ENCODE measurements at places on chromosomes 7 and 10.

DNA sequence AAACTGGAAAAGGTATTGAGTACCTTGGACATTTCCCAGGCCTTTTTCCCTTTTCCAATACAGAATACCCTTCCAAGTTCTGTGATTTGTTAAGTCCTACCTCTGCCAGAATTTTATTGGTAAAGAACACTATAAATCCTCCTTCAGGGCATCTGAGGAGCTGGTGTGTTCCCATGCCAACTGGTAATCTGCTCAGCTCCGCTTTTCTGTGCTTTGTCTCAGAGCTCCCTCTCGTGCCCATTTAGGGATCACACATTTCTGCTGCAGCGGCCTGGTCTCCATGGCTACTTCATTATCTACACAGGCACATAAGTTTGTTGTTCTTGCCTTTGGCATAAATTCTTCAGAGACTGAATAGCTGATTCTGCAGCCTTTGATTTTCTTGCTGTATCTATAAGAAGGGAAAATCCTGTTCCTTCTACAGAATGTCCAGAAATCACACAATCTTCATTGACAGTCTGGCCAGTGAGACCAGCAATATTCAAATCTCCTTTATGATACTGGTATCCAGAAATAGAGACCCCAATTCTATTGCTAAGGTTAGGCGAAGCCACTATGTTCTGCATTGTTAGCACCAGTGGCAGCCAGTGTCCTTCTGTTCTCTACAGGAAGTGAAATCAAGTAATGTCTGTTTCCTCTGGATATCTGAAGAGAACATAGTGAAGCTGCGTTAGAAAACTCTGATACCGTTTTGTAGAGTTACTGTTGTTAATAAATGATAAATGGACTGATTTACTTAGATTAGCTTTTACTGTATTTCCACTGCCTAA is 51.9 kb downstream of the DENND11 start:
- no peaks in the 10 kb centered on the region for H3K27me3 ChIP-seq
- H3K36me3 ChIP-seq: peaks cover 7% of the 10 kb centered on the region
- peak; percentile 77 for DNase-seq
- H3K4me1 ChIP-seq: peaks cover 13% of the 10 kb centered on the region

GRCh38 chr7:101112233-101112632 is 14.7 kb upstream of the SERPINE1 start:
- H3K4me3 ChIP-seq: no peak overlapping the region
- peaks cover 40% of the 10 kb centered on the region for H3K4me1 ChIP-seq
- H3K27me3 ChIP-seq: no peaks in the 10 kb centered on the region

GRCh38 chr7:98372993-98373392 is 27.9 kb downstream of the BAIAP2L1 start:
- peak; percentile 95 for DNase-seq
- no peak overlapping the region for H3K27ac ChIP-seq
- H3K36me3 ChIP-seq: no peaks in the 10 kb centered on the region
- H3K27me3 ChIP-seq: no peaks in the 10 kb centered on the region
- no peak overlapping the region for H3K4me3 ChIP-seq
- no peaks in the 10 kb centered on the region for H3K4me1 ChIP-seq

DNA sequence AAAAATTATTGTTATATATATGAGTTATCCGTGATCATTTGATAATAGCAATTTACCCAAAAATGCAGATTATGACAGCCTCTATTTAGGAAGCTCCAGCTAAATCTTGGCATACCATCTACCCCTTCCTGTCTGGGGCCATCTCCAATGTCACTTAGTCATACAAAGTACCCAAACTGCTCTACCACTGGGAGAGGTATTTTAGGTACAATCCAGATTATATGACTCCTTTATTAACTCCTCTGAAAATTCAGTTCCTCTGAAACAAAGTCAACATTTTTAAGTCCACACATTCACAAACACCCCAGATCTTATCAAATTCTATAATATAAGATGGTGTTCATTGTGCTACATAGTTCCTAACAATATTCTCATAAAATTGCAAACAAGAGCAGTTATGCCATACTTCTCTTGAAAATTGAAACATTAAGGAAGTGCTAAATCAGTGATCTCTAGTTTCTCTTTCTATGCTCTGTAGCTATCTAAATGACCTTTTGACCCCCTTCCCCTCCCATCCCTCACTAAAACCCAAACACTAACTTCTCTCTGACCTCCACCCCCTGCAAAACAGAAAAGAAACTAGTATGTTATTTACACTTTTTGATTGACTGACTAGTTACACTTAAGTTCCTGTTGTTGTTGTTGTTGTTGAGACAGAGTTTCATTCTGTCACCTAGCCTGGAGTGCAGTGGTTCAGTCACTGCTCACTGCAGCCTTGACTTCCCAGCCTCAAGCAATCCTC is 16.4 kb downstream of the HOXA1 start:
- no peak overlapping the region for H3K27ac ChIP-seq
- DNase-seq: no peak
- H3K4me3 ChIP-seq: no peak overlapping the region
- no peaks in the 10 kb centered on the region for H3K27me3 ChIP-seq

DNA sequence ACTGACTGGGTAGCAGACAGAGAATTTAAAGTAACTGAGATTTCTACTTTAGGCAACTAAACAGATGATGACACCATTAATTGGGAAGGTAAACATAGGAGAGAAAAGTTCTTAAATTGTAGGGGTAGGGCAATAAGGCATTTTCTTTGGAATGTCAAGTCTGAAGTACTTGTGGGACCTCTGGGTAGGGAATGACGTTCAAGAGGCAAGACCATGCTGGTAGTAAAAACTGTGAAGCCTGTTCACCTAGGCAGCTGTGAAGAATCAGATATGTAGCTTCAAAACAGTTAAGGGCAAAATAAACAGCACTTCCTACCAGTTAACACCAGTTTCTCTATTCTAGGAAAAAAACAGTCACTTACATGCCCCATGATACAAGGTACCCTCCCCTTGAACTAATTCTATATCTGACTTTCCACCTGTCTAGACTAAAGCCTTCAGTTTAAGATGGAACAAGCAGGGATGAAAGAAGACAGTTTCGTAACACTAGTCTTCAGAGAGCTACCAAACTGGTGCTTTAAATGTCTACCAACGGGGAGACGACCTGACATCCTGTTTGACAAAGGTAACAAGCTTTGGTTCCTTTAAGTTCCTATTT is 63.1 kb upstream of the KCNIP2 start:
- H3K27me3 ChIP-seq: no peaks in the 10 kb centered on the region
- no peak for DNase-seq
- H3K27ac ChIP-seq: no peak overlapping the region

GRCh38 chr7:101245147-101245668 is 327 bp upstream of the FIS1 start:
- peaks cover 5% of the 10 kb centered on the region for H3K36me3 ChIP-seq
- no peak for DNase-seq
- H3K27me3 ChIP-seq: no peaks in the 10 kb centered on the region
- H3K4me1 ChIP-seq: peaks cover 9% of the 10 kb centered on the region
- peak overlapping the region; percentile 91 for H3K4me3 ChIP-seq
- H3K27ac ChIP-seq: peak overlapping the region; percentile 86

DNA sequence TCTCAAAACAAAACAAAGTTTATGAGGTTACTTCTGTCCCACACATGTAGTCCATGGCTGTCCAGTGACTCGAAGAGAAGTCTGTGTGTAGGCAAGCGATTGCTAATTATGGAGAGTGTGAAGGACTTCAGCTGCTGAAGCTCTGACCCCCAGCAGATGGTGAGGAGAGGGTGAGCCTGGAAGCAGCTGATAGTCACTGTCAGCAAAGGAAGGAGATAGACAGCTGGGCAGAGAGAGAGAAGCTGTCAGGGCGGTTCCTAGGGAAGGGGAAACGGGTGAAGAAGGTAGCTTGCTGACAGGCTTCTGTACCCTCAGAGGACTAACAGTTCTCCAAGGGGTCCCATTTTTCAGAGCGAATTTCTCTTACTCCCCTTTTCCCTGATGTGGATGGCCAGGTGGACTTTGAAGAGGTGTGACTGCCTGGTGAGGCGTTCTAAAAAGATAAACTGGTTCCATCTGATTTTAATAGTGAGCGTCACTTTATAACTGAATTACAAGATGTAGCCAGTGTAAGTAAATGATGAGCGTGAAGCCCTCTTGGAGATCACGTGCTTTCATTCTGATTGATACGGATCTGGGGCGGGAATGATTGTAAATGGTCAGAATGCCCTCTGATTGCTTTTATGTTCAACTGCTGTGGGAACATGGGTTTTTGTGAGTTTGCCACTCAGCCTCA is 12.1 kb downstream of the ZSCAN21 start:
- no peaks in the 10 kb centered on the region for H3K27me3 ChIP-seq
- H3K36me3 ChIP-seq: peaks cover 28% of the 10 kb centered on the region
- no peak overlapping the region for H3K27ac ChIP-seq
- no peak for DNase-seq
- H3K4me3 ChIP-seq: no peak overlapping the region

DNA sequence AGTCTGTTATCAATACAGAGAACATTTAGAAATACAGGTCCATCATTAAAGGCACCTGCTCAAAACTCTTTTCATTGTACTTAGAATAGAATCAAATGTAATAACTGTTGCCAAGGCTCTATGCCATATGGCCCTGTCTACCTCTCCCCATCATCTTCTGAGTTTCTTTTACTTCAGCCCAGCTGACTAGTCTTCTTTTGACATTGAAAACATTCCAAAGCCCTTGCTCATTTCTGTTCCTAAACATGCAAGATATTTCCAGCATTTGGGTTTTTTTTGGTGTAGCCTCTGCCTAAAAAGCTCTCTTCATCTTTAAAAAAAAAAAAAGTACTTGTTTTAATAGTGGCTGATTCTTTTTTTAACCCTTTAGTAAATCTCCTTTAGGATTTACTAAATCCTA is 165.5 kb upstream of the SMIM30 start:
- H3K27ac ChIP-seq: no peak overlapping the region
- H3K36me3 ChIP-seq: no peaks in the 10 kb centered on the region
- peak; percentile 23 for DNase-seq
- no peak overlapping the region for H3K4me3 ChIP-seq
- no peaks in the 10 kb centered on the region for H3K27me3 ChIP-seq

DNA sequence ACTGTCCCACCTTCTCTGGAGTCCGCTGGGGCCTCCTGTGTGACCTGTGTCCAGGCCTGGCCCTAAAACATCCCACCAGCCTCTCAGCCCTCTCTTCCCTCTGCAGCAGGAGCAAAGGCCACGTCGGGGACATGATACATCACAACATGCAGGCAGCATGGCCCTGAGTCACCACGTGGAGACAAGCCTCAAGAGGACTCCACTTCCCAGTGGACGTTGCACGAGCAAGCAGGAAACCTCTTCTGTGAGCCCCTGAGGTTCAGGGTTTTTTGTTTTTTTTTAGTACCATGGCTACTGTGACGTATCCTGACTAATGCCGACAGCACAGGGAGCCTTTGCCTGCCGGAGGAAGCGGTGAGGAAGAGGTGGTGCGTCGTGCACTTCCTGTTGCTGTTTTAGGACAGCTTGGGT is 165.9 kb downstream of the DNAJB6 start:
- H3K36me3 ChIP-seq: no peaks in the 10 kb centered on the region
- no peak overlapping the region for H3K27ac ChIP-seq
- H3K27me3 ChIP-seq: no peaks in the 10 kb centered on the region
- H3K4me1 ChIP-seq: no peaks in the 10 kb centered on the region
- DNase-seq: no peak
- no peak overlapping the region for H3K4me3 ChIP-seq

GRCh38 chr10:70956029-70956759 is 67.8 kb upstream of the PCBD1 start:
- H3K4me3 ChIP-seq: no peak overlapping the region
- peaks cover 38% of the 10 kb centered on the region for H3K27me3 ChIP-seq
- H3K27ac ChIP-seq: no peak overlapping the region

DNA sequence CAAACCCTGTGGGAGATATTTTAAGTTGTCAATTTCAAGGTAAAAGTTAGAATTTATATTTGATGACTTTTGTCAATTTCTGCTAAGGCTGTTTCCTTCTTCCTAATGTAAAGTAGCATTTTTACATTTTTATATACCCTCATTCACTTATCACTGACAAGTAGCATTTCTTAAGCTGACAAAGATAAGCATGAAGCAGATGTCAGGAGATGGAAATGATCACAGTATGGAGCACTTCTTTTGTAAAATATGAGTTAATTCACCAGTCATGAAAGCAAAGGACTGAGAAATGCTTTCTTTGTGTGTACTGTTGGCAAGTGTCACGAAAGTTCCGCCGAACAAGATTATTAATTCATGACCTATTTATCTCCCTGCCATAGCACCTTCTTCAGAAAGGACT is 503.9 kb downstream of the DNAJB9 start:
- H3K36me3 ChIP-seq: no peaks in the 10 kb centered on the region
- no peaks in the 10 kb centered on the region for H3K4me1 ChIP-seq
- H3K4me3 ChIP-seq: no peak overlapping the region

DNA sequence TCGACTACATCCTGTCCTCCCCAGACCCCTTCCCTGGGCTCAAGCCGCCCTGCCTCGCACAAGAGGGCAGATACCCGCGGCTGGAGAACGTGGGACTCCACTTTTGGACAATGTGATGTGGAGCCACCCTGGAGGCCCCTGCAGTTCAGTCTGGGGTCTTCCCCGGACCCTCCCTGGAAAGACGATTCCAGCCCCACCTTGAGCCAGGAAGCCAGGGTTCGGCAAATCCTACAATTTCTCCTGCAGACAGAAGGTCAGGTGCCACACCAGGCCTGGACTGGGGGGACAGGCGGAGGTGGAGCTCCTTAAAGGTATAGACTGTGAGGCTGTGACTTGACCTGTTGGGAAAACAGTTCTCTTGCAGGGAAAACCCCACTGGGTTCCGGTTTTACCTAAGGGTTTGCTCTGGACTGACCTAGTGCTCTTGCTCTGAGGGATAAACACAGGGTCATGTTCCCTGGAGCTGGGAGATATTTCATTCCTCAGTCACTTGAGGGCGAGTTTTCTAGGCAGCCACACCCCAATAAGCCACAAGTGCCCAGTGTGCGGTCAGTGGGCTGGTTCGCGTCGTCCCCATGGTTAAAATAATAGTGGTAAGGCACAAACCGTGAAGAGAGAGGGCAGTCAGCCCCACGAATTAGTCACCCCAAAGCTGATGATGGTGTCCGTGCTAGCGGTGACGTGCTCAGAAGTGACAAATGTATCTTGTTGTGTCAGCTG is 1.6 kb downstream of the FOXL3 start:
- H3K27me3 ChIP-seq: peaks cover 56% of the 10 kb centered on the region
- no peak overlapping the region for H3K4me3 ChIP-seq
- DNase-seq: peak; percentile 37
- H3K4me1 ChIP-seq: no peaks in the 10 kb centered on the region
- no peak overlapping the region for H3K27ac ChIP-seq

DNA sequence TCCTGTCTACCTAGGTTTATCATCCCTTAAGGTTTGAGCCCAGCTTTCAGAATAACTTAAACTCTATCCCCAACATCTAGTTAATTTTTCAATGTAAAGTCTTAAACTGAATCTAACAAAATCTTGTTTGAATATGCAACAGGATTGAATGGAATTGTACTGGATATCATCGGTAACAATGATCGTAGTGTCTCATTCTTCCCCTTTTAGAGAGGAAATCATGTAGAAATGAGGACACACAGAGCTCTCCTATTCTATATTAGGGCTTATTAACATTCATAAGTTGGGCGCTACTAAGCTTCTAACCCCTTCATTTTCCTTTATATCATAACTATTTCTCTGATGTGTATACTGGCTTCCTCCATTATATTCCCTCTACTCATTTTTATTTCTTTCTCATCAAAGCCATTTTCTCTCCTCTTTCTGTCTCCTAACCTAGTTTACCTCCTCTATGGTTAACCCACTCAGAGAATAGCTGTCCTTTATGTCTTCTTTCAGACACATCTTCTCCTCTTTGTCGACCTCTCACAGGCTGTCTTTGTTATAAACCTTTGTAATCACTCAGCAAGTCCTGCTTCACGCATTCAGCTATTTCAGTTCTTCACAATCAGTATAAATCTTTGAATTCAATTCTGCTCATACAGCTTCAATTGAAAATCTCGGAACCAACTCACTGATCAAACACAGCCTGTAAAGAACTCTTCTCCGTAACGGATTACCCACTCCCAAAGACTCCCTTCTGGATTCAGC is 1019.0 kb upstream of the C7orf33 start:
- no peak overlapping the region for H3K4me3 ChIP-seq
- no peaks in the 10 kb centered on the region for H3K27me3 ChIP-seq
- no peaks in the 10 kb centered on the region for H3K36me3 ChIP-seq
- no peak overlapping the region for H3K27ac ChIP-seq
- no peaks in the 10 kb centered on the region for H3K4me1 ChIP-seq
- DNase-seq: no peak
